ENCODE measurements at places on chromosomes 16 and 17.

DNA sequence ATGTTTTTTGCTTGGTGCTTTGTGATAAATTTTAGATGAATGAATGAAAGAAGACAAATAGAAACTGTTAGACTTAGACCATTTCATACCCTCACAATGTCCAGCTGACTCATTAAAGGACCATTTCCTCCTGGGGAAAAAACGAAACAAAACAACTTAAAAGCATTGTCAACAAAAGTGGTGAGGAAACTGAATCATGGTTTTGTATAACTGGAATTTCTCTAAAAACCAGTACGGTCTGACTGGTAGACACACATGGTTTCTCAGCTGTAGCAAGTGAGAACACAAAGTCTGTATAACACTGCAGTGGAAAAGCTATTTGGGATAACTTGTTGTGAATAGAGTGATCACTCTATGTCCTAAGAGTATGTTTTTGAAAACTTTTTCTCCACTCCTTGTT, 5.3 kb upstream of the DDX52 start:
- DNase-seq: peak; percentile 19

DNA sequence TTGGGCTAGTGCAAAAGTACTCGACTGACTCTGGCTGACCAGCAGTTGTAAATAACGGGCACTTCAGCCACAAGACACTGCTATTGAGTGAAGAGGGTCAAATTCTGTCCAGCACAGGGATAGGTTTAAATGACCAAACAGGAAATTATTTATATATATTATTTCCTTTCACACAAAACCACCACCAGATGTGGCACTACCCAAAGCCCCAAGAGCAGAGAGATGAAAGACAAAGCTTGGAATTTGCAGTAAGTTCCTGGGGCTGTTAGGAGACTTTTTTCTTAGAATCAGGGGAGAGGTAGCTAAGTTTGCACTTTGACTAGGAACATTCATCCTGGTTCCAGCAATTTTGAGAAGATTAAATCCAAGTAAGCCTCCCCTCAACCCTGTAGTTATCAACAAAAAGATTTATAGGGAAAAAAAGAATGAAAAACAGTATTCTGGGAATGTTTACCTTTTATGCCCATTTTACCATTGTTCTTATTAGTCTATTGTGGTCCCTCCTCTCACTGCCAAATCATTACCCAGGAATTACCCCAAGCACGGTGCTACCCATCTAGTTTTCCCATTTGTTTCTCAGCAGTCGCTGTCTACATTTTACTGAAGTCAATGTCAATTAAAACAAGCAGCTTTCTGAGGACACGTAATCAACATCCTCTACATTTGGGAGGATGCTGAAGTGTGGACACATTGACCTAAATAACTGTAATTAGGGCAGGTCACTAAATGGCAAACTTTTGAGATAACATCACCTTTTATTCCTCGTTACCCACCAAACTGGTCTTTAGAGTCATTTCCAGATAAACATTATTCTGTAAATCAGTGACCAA, 43.5 kb downstream of the GRB7 start:
- DNase-seq: no peak

DNA sequence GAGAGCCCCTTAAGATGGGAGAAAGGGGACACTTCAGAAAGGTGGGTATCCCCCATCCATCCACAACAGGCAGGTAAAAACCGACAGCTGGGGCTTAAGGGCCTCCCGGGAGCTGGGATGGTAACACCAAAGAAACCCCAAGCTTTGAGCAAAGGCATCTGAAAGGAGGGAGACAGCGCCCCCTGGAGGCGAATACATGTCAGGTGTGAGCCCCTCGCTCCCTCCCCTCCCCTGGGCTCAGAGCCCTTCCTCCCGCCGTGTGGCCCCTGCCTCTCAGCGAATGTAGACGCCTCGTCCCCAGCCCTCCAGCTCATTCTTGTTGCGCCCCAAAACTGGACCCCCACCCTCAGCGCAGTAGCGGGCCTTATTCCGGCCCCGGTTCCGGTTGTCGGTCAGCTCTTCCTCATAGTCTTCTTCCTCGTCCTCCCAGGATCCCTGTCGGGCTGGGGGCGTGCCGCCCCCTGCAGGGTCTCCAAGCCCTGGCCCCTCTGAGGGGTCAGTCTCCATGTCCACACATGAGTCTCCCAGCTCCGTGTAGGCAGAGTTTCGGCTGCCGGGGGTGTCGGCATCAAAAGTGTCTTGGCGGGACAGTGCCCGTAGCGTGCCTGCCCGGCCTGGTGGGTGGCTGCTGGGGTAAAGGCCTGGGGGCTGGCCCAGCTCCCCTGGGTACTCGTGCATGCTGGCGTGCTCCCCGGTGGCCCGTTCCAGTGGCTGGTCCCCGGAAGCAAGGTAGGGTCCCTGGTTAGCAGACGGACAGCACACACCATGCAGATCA, 9.1 kb upstream of the ARL5C start:
- no peak for DNase-seq

- DNase-seq: no peak
These were observed 10.0 kb downstream of the AXIN2 start for GRCh38 chr17:65551267-65552040.

GRCh38 chr16:56211435-56211981, 20.2 kb downstream of the GNAO1 start:
- DNase-seq: no peak

DNA sequence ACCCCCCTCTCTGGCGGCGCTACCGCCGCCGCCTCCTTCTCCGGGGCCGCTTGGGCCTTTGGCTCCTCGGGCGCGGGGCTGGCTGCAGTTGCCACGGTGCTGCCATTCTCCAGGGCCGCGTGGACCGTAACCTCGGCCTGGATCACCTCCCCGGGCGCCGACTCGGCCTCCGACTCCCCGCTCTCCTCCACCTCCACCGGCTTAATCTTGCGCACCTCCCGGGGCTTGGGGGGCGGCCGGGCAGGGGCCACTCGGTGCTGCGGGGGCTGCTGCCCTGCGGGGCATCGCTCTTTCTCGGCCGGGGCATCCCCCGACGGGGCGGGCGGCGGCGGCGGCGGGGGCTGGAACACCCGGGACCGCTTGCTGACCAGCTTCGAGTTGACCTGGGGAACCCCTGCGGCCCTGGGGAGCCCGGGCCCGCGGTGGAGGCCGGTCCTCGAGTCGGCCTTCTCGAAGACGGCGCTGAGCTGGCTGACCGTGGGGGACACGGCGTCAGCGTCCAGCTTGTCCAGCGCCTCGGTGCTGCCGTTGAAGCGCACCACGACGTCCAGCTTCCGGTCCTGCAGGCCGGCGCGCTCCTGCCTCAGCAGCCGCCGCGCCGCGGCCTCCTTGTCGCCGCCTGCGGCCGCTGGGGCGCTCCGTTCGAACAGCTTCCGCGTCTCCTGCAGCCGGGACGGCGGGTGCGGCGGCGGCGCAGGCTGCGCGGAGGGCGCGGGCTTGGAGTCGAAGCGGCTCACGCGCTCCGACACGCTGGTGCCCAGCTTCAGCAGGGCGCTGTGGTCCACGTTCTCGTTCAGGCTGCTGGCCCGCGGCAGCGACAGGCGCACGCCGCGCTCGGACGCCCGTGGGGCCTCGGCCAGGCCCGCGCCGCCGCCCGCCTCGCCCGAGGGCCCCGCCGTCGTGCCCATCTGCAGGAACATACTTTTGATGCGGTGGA, 792 bp downstream of the PPP1R9B start:
- no peak for DNase-seq

Data from AG09319 (cell line).